ENCODE measurements at places on chromosomes 12 and 14.

- no peak for DNase-seq
These were observed 33.7 kb downstream of the VWF start for GRCh38 chr12:6090803-6091202.

GRCh38 chr12:22625762-22626294 lies 857 bp downstream of the ETNK1 start:
- DNase-seq = peak; percentile 44

- no peak for DNase-seq
These were observed 95.2 kb upstream of the PRICKLE1 start for GRCh38 chr12:42684802-42685071.

- no peak for DNase-seq
These were observed 364.7 kb downstream of the NOVA1 start for GRCh38 chr14:26233118-26233517.

DNA sequence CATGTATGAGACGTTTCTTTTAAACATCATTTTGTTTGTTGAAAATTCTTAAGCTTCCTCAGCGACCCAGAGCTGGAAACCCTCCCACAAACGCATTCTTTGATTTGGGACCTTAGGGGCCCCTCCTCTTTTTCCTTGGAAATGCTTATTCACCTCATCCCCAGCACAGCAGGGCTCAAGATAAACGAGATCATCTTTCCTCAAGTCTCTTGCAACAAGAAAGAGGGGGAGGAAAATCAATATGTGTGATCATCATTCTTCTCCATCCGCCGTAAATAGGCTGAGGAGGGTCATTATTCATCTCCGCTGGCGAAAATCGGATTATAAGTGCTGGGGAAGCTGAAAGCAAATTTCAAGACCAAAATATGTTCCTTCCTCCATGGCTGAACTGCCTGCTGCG lies 1415.2 kb downstream of the AACS start:
- DNase-seq = no peak

GRCh38 chr12:56007564-56008559 lies 10.8 kb downstream of the SUOX start:
- peak; percentile 34 for DNase-seq

GRCh38 chr14:89251061-89251460 lies 166.0 kb downstream of the FOXN3 start:
- no peak for DNase-seq

- DNase-seq = no peak
These were observed 5.7 kb downstream of the PTHLH start for GRCh38 chr12:27966870-27967269.

GRCh38 chr12:30896461-30896860 lies 30.1 kb upstream of the TSPAN11 start:
- DNase-seq = peak; percentile 24

- no peak for DNase-seq
These were observed 14.8 kb downstream of the KMT5A start for GRCh38 chr12:123398550-123399254.

GRCh38 chr12:32776258-32776657 lies 20.6 kb upstream of the YARS2 start:
- no peak for DNase-seq

- DNase-seq = no peak
These were observed 10.2 kb downstream of the SLC25A47 start for GRCh38 chr14:100333311-100333710.

DNA sequence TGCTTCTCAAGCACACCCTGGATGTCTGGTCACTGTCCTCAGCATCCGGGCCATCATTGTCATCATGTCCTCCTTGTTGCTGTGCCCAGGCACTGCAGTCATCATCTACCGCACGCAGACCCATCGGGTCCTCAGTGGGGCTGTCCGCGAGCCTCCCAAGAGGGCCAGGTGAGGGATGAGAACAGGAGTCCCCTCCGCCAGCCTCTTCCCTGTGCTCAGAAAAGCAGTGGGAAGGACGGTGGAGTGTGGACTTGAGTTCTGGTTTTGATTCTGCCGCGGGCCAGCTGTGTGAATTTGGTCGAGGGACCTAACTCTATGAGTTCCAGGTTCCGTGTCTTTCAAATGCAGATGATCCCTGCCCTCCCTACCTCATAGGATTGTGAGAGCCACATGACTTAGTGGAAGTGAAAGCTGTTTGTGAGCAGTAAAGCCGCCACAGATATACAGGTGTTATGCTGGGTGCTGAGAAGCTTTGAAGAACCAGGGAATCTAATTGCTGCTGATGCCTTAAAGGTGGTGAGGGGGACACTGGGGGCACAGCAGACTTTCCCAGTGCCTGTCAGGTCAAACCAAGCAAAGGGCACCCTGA lies 122.9 kb upstream of the RAP1B start:
- no peak for DNase-seq

DNA sequence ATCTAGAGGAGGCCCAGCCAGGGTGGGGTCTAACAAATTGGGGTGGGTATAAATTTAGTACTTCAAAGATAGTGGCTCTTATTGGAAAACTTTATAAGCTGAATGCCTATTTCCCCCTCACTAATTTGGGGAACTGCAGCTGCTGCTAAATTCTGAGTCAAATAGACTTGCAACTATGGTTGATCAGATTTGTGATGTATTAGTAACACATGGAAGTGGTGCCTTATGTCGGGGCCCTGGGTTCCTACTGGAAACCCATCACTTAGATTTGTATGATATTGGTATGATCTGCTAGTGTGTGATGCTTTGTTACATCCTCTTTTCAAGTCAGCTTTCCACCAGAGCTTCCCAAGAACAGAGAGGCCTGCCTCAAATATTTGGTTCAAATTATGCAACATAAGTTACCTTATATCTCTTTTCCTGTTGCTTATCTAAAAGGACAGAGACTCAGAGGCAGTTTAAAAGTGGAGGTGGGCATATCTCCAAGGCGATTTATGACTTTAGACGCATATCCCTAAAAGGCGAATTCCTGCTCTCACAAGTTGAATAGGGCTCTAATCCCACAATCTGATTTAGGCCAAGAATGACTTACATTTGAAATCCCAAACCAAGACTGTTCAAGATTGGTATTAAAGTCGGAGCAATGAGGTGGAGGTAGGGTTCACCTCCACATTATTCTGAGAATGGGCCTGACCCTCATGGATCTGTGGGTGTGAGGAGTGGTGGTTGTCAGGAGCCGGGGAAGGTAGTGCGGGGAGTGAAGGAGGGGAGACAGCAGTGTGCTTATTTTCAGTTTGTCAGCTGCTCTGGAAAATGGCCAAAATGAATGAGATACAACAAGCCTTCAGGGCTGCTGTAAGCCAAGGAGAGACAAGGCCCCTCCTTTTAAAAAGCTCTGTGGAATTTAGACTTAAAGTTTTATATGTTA lies 425.8 kb downstream of the RAD51B start:
- DNase-seq = peak; percentile 87

DNA sequence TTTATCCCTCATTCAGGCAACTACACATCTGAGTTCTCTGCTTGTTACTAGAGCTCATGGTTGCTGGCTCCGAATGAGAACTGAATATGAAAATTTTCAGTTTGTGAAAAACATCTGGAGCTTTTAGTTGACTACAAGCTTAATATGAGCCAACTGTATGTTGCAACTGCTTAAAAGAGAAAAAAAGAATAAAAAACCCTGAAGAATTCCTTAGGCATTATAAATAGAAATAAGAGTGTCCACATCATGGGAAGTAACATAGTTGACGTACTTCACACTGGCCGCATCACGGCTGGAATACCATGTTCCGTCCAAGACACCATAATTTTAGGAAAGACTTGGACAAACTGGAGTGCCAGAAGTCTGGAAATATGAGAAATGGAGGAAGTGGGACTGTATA lies 57.9 kb downstream of the PDE3A start:
- peak; percentile 91 for DNase-seq

GRCh38 chr14:47935332-47935731 lies 259.9 kb upstream of the MDGA2 start:
- no peak for DNase-seq

DNA sequence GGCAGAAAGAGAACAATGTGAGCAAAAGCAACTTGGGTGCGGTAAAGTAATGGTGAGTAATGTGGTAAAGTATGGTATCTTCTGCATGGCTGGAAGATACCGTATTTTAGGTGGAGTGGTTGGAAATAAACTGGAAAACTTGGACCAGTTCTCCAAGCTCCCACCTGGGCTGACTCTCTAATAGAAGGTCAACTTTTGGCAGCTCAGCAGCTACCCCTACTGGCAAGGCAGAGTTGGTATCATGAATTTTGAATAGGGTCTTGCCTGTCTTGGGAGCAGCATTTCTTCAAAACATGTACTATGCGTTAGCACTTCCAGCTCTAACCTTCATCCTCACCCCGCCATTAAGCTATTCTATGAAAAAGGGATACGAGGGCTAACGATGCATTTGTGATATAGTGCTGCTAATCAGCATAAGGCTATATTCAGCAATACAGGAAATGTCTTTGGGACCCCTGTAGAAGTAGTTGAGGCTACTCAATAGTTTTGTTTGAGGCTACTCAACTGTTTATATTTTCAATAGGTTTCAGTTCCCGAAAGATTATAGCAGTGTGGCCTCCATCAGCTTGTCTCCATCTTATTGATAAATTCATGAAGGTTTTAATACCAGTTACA lies 276.3 kb upstream of the FAR2 start:
- DNase-seq = peak; percentile 16

All from skin of body (tissue), 3 donors.